ENCODE measurements at places on chromosomes 3 and 15.

GRCh38 chr15:73305331-73306211 is 63.2 kb downstream of the HCN4 start:
- peak; percentile 54 for DNase-seq

DNA sequence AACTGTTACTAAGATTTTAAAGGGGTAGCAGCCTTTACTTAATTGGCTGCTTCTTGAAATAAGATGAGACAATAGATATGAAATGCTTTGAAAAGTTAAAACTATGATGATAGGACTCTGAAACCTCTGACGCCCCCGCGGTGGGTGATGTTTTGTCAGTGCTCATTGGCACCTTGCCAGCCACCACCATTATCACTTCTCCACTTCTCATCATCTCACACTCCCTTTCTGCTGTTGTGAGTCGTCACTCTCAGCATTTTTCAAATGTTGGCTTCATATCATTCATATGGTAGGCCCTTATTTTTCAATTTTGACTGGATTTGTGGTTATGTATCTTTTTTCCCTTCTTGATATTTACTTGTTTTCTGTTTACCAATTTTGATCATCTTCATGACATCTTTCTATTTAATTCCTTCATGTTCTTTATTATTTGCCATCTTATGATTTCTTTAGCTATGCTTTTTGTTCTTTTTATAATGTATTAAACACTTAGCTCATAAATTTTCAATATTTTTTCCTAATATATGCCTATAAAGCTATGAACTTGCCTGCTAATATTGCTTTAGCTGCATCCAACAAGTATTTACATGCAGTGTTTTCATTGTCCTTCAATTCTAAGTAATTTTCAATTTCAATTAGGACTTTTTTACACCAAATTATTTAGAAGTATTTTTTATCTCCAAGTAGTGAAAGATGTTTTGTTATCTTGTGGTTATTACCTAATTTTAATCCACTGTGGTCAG is 30.3 kb upstream of the SKOR1 start:
- DNase-seq = no peak

GRCh38 chr15:38698254-38698653 is 133.6 kb upstream of the RASGRP1 start:
- DNase-seq = no peak

DNA sequence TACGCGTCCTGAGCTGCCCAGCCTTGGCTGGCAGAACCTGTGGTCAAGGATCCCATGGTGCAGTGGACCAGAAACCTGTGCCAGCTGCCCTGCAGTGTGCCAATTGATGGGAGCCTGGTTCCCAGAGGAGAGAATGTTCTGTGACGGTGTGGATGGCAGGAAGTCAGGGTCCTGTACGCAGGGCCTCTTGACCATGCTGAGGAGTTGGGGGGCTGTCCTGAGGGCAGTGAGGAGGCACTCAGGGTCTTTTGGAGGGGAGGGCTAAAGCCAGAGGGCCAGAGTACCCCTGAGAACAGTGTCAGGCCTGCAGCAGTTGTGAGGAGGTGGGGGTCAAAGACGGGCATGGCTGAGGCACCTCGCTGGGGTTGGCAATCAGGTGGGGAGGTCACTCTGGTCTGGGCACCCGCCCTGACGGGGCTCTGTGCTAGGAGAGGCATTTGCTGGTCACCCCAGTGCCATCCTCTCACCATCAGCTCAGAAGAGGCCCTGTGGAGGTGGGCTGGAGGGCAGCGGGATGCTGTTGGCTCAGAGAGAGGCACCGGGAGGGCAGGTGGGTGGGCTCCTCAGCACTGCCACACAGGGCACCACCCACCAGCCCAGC is 61.0 kb downstream of the SCN5A start:
- no peak for DNase-seq

- peak; percentile 39 for DNase-seq
Observed at GRCh38 chr3:149479621-149480325, 5.3 kb downstream of the TM4SF4 start.

DNA sequence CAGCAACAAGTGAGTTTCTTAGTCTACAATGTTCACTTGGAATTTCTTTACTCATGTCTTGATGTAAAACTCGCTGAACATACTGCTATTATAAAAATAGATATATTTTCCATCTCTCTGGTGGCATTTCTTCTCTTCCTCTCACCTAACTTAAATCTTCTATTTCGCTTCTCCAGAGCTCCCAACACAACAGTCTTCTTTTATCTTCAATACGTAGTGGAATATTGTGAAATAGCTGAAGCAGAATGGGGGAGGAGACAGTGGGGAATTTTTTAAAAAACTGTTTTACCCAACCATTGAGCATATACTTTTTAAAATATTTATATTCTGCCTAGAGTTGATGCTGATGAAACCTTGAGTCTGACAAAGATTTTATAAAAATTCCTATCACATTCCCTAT is 548.5 kb downstream of the RBMS3 start:
- no peak for DNase-seq

- no peak for DNase-seq
Observed at GRCh38 chr15:52784799-52785671, 5.1 kb downstream of the ONECUT1 start.

- no peak for DNase-seq
Observed at GRCh38 chr3:119829420-119829819, 47.5 kb downstream of the NR1I2 start.

DNA sequence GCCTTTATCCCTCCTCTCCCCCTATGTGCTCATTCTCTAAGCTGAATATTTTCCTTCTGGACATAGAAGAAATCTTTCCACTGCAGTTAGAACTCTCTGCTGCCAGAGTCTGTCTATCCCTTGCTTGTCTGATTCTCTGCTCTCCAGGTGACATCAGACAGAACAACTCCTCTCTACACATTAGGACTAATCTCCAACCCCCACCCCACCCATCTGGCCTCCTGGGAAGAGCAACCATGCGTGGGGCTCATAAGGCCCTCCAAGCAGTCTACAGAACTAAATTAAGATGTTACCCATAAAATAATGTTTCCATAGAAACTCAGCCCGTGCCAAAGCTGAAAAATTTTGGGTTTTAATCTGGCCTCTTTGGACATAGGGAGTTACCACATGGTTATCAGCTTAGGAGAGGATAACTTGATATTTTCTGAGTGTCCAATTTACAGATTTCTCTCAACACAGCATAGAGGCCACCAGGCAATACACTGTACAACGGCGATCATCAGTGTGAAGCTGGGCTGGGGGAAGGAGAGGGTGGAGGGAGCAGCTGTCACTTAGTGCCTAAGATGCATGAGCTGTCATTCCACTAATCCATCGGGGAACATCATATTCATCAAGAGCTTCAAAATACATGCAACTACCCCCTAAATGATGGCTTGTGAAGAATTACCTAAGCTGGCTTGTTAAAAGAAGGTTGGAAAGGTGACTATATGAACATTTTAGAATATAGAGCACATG is 199.4 kb downstream of the CLSTN2 start:
- DNase-seq = no peak

DNA sequence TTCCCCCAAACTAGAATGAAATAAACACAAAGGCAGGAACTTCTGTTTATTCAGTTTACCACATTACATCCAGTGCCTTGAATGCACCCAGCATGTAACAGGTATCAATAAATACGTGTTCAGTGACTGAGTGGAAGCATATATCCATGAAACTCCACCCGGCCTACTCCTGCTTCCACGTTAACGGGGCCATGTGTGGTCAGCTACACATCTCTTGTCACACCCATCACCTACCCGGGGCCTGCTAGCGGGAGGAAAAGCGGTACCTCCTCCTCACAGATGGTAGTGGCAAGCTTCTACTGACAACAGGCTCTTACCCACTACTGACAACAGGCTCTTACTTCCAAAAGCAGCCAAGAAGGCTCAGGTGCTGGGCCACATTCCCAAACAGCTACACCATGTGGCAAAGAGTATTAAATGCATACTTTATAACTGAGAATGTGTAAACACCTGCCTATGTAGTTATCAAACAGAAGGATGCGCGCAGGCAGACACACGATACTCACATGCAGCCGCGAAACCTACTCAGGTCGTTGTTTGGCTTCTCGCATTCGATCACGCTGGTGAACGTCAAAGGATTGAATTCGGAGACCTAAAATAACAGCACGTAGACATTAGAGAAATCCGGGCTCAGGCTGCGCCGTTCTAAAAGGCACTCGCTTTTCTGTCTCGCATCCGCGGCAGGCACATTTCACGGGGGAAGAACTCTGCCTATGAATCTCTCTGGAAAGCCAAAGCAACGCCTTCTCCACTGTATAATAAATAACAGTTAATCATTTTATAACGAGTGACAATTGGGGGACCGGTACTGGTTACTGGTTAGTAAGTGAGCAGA is 127.4 kb downstream of the ATP10A start:
- no peak for DNase-seq

DNA sequence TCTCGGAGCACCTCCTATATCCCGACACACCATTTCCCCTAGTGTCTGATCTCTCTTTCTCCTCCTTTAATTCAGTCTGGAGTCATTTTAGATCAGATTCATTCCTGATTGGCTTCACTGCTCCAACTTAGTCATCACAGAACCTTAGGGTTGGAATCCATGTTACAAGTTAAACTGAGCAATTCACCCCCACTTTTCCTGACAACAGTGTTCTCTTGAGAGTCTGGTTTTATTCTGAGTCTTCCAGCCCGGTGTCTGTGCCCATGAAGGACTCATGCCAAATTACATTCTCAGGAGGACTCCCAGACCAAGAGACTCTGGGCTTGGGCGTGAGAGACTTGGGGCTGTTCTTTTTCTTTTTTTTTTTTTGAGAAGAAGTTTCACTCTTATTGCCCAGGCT is 57.5 kb downstream of the LPP start:
- no peak for DNase-seq

Data from left kidney (tissue), 8 donors.